SJCRH30 (cell line): ENCODE measurements at places on chromosomes 4 and X. TPM values are rescaled to one million over a fixed set of nuclear protein-coding genes. Genes with fewer than 3 reads are reported as not detected.

- H3K27me3 ChIP-seq, result no peaks in the 10 kb centered on the region
- no peak overlapping the region for H3K4me3 ChIP-seq
- no peak for DNase-seq
- H3K27ac ChIP-seq, result no peak overlapping the region
- H3K4me1 ChIP-seq, result no peaks in the 10 kb centered on the region; the same call in 1 of the 2 replicates
- no peaks in the 10 kb centered on the region for H3K36me3 ChIP-seq
Measured at GRCh38 chrX:24099394-24099793, 44.6 kb downstream of the EIF2S3 start.

GRCh38 chr4:119210775-119211174 lies 1.7 kb upstream of the USP53 start:
- DNase-seq, result no peak
- H3K36me3 ChIP-seq, result no peaks in the 10 kb centered on the region
- 0 out of 2 replicates have a peak, but pooled peaks cover 4% of the 10 kb centered on the region for H3K4me1 ChIP-seq

Gene HEPH
- 0.10 and 0.30 TPM in 2 replicates for total RNA-seq

DNA sequence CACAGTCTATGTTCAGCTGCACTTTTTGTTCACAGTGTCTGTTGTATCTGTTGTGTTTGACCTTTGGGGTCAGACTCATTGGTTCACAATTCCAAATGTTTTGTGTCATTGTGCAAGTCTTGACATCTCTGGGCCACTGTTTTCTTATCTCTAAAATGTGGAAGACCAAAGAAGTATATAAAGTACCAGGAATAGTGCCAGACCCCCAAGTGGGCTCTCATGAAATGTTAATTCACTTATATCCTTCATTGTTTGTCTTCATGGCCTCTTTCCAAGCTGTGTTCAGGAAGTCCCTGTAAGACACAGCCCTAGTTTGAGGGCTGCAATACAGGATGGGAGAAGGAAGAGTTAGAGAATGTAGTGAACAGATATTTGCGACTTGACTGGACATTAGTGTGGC lies 468.3 kb upstream of the BOD1L1 start:
- no peak overlapping the region for H3K4me3 ChIP-seq
- no peak for DNase-seq
- no peaks in the 10 kb centered on the region for H3K4me1 ChIP-seq
- no peaks in the 10 kb centered on the region for H3K36me3 ChIP-seq

Gene GNRHR
- 0.08 TPM in 1 of 2 replicates, not detected in the other for total RNA-seq

DNA sequence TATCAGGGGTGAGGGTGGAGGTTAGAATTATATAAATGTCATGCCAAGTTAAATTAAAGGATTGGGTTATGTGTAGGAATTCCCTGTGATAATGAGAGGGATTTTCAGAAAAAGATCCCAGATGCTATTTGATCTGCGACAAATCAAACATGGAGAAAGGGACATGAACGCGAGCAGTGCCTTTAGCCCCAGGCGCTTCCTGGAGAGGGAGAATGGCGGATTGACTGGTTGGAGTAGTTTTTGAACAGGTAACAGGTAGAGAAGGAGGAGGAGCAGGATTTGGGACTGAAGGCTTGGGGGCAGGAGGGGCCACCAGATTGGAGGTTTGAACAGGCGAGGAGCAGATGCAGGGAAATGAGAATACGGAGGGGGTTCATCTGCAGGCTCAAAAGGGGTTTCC lies 67.1 kb downstream of the LRP2BP start:
- H3K4me1 ChIP-seq, result no peaks in the 10 kb centered on the region
- no peak overlapping the region for H3K4me3 ChIP-seq
- no peaks in the 10 kb centered on the region for H3K36me3 ChIP-seq
- H3K27me3 ChIP-seq, result no peaks in the 10 kb centered on the region
- H3K27ac ChIP-seq, result no peak overlapping the region

GRCh38 chr4:47736146-47736545 lies 101.7 kb downstream of the CORIN start:
- peaks cover 7% of the 10 kb centered on the region for H3K4me1 ChIP-seq
- DNase-seq, result no peak
- no peak overlapping the region for H3K27ac ChIP-seq

DNA sequence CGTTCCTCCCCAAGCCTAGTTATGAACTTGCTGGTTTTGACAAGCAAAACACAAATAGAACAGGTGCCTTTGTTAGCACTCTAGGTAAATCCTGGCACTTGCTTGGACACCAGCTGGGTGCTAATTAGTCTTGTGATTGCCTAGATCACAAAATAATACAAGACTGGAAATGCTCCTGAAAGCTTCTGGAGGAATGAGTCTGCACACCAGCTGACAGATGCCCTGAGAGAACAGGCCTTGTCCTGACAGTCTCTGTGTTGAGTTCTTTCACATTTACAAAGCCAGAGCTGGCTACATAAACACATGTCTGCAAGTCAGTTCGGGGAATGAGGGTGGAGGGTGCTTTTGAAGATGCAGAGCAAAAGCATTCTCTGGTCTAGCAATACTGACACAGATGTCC lies 93.8 kb downstream of the ELOVL6 start:
- no peak overlapping the region for H3K27ac ChIP-seq
- no peak overlapping the region for H3K4me3 ChIP-seq
- H3K36me3 ChIP-seq, result 0 out of 2 replicates have a peak, but pooled peaks cover 8% of the 10 kb centered on the region
- no peaks in the 10 kb centered on the region for H3K4me1 ChIP-seq
- H3K27me3 ChIP-seq, result no peaks in the 10 kb centered on the region

Gene GLRA2
- total RNA-seq, result not detected in 2 replicates

DNA sequence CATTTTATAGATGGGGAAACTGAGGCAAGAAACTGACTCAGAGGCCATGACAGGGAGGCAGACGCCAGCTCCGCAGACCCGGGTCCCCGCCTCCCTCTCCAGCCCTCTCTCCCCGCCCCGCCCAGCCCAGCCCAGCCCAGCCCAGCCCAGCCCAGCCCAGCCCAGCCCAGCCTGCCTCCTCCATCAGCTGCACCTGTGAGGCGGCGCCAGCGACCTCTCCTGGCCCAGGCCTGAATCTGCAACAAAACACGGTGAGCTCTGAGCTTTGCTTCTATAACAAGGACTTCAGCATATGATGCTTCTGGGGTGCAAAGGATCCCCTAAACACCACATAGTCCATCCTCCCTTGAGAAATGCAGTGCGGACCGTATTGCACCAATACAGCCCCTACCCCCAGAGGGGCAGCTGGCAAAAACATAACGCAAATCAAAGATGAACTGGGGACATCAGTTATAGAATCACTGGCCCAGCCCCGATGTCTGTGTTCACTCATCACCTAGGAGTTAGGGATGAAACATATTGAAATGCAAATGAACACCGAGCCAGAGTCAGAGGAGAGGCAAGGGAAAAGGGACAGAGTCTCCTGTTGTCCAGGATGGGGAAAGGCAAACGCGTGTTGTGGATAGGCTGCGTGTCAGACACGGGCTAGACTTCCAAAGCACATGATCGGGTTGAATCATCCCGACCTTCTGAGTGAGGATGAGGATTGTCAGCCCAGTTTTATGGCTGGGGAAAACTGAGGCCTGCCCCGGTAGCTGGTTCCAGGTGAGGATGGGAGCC lies 216.1 kb upstream of the PSAPL1 start:
- H3K27ac ChIP-seq, result no peak overlapping the region
- peaks cover 9% of the 10 kb centered on the region; the same call in 1 of the 2 replicates for H3K27me3 ChIP-seq
- no peak for DNase-seq
- H3K36me3 ChIP-seq, result no peaks in the 10 kb centered on the region
- H3K4me1 ChIP-seq, result peaks cover 4% of the 10 kb centered on the region; the same call in 1 of the 2 replicates
- no peak overlapping the region for H3K4me3 ChIP-seq

Gene TMPRSS11F
- total RNA-seq, result not detected in 2 replicates

GRCh38 chrX:15151267-15152186 lies 118.4 kb downstream of the ASB9 start:
- H3K27ac ChIP-seq, result no peak overlapping the region
- no peak for DNase-seq
- H3K36me3 ChIP-seq, result no peaks in the 10 kb centered on the region
- H3K4me1 ChIP-seq, result 0 out of 2 replicates have a peak, but pooled peaks cover 5% of the 10 kb centered on the region
- no peaks in the 10 kb centered on the region for H3K27me3 ChIP-seq
- H3K4me3 ChIP-seq, result no peak overlapping the region

GRCh38 chr4:79364061-79364460 lies 38.2 kb upstream of the NAA11 start:
- no peaks in the 10 kb centered on the region for H3K36me3 ChIP-seq
- H3K27ac ChIP-seq, result no peak overlapping the region
- peaks cover 6% of the 10 kb centered on the region; the same call in 1 of the 2 replicates for H3K4me1 ChIP-seq
- no peak overlapping the region for H3K4me3 ChIP-seq
- H3K27me3 ChIP-seq, result no peaks in the 10 kb centered on the region
- no peak for DNase-seq

Gene DMP1
- total RNA-seq, result 0.25 and 0.36 TPM in 2 replicates

- no peak overlapping the region for H3K27ac ChIP-seq
- H3K27me3 ChIP-seq, result no peaks in the 10 kb centered on the region
- no peak for DNase-seq
- H3K36me3 ChIP-seq, result peaks cover 60% of the 10 kb centered on the region
- H3K4me1 ChIP-seq, result peaks cover 11% of the 10 kb centered on the region
Measured at GRCh38 chr4:110628663-110629213, 5.9 kb upstream of the PITX2 start.

DNA sequence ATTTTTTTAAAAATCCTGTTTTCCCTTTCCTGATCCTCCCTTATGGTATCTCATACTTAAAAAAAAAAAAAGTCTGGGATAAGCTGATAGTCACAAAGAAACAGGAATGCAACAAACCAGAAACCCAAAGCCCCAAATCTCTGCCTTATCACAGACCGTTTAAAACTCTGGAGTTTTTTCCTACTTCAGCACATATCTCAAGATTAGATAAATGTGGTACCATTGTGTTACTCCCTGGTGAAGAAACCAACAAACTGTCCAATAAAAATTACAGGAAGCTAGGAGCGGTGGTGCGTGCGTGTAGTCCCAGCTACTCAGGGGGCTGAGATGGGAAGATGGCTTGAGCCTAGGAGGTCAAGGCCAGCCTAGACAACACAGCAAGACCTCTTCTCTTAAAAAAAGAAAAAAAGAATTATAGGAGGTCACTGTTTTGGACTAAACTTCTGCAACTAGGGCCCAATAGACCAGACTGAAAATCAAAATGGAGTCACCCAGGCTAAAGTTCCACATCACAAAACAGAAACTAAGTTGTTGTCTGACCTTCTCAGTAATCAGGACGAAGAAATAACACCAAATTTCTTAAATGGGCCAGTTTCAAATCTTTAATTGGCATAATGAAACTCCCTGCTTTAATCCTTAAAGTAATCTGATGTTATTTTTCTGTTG lies 51.9 kb downstream of the RBM47 start:
- H3K4me1 ChIP-seq, result no peaks in the 10 kb centered on the region
- no peak overlapping the region for H3K4me3 ChIP-seq
- DNase-seq, result no peak

DNA sequence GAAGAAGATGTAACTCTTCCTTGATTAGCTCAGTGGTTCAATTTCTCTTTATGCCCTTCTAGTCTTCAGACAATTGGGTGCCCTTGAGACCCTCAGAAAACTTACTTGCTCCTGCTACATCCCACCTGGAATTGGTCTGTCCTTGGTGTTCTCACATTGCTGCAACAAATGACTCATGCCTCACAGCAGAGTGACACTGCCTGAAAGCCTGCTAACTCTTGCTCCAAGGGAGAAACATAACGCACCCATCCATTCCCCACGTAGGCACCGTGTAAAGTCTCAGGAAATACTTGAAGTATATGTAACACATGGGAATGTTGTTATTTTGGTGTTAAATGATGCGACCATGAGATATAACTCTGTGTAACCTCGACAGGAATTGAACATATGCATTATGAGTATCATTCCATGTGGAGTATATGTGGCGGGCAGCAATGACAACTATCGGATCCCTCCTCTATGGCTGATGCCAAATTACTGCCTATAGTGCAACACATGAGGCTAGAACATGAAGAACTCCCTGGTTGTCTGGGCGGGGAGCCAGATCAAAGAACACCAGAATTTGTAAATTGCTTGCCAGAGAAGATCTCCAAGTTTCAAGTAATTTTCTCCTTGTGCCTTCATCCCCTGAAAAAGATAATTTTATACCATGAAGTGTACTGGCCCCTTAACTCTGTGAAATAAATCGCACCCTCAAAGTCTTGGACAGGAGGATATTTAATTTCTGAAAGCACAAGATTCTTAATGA lies 231.3 kb upstream of the STK26 start:
- no peak overlapping the region for H3K4me3 ChIP-seq
- H3K36me3 ChIP-seq, result peaks cover 6% of the 10 kb centered on the region; the same call in 1 of the 2 replicates
- H3K27ac ChIP-seq, result no peak overlapping the region
- H3K27me3 ChIP-seq, result no peaks in the 10 kb centered on the region
- no peak for DNase-seq

Gene NELFA
- total RNA-seq, result 21.1 and 24.0 TPM in 2 replicates

DNA sequence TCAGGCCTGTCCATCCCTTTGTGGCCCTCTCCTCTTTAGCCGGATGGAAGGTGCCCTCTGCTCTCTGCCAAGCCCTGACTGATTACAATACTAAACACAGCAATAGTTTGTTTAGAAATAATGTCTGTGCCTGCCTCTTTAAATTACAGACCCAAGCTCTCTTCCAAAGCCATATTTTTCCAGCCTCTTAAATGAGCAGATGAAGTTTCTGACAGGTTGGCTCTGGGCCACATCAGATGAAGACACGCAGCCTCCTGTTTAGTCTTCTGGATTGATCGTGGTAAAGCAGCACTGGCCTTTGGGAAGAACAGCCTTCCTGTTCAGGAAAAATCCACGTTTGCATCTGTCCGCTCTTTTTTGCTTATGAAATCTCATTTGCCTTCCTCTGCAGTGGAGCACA lies 133.6 kb downstream of the CPE start:
- H3K4me1 ChIP-seq, result no peaks in the 10 kb centered on the region
- H3K27ac ChIP-seq, result no peak overlapping the region
- H3K4me3 ChIP-seq, result no peak overlapping the region
- DNase-seq, result no peak

Gene GLRB
- 4.7 and 5.1 TPM in 2 replicates for total RNA-seq

- H3K27me3 ChIP-seq, result no peaks in the 10 kb centered on the region
- H3K27ac ChIP-seq, result no peak overlapping the region
- no peak overlapping the region for H3K4me3 ChIP-seq
Measured at GRCh38 chr4:101208171-101208570, 139.2 kb downstream of the PPP3CA start.

Gene NPY5R
- total RNA-seq, result not detected in 2 replicates

- H3K27ac ChIP-seq, result no peak overlapping the region
- H3K4me1 ChIP-seq, result 0 out of 2 replicates have a peak, but pooled peaks cover 7% of the 10 kb centered on the region
- peaks cover 6% of the 10 kb centered on the region; the same call in 1 of the 2 replicates for H3K36me3 ChIP-seq
- no peak for DNase-seq
Measured at GRCh38 chr4:110152386-110152785, 46.0 kb downstream of the ELOVL6 start.

Gene MAP3K15
- total RNA-seq, result 0.38 and 0.51 TPM in 2 replicates

DNA sequence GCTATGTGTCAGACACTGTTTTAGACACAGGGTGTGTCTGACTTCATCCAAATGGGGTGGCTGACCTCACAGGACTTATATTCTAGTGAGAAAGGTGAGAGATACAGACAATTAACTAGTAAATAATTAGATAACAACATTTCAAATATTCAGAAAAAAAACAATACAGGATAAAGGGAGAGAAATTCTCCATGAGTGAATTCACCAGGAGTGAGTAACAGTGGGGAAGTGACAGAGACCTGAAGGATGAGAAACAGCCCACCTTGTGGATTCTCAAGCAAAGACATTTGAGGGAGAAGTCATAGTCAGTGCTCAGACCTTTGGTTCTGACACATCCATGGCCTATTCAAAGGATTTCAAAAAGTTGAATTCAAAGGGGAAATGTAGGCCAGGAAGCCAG lies 627.9 kb downstream of the IQCM start:
- no peak overlapping the region for H3K27ac ChIP-seq
- DNase-seq, result no peak
- H3K27me3 ChIP-seq, result no peaks in the 10 kb centered on the region
- no peaks in the 10 kb centered on the region for H3K4me1 ChIP-seq
- H3K4me3 ChIP-seq, result no peak overlapping the region
- H3K36me3 ChIP-seq, result no peaks in the 10 kb centered on the region

- no peaks in the 10 kb centered on the region for H3K36me3 ChIP-seq
- no peak overlapping the region for H3K27ac ChIP-seq
- H3K27me3 ChIP-seq, result no peaks in the 10 kb centered on the region
Measured at GRCh38 chrX:7637066-7637465, 205.9 kb upstream of the VCX start.

Gene STATH
- total RNA-seq, result 6.3 and 6.8 TPM in 2 replicates

Gene PNMA5
- not detected in 2 replicates for total RNA-seq

Gene NRK
- total RNA-seq, result 23.7 and 27.7 TPM in 2 replicates
